RWPE2 (cell line): ENCODE measurements at places on chromosomes 3 and 15.

- peak; percentile 88 for DNase-seq
Measured at GRCh38 chr3:50600841-50601591, 10.6 kb downstream of the CISH start.

GRCh38 chr3:5390936-5391625 lies 203.6 kb downstream of the EDEM1 start:
- DNase-seq: no peak

GRCh38 chr15:29821416-29822099 lies 710 bp downstream of the TJP1 start:
- DNase-seq: peak; percentile 94

GRCh38 chr3:38002291-38002876 lies 11.8 kb downstream of the VILL start:
- DNase-seq: peak; percentile 34

GRCh38 chr3:6089780-6090179 lies 771.1 kb upstream of the GRM7 start:
- no peak for DNase-seq

- DNase-seq: peak; percentile 51
Measured at GRCh38 chr15:101152914-101153313, 98.9 kb downstream of the CHSY1 start.

DNA sequence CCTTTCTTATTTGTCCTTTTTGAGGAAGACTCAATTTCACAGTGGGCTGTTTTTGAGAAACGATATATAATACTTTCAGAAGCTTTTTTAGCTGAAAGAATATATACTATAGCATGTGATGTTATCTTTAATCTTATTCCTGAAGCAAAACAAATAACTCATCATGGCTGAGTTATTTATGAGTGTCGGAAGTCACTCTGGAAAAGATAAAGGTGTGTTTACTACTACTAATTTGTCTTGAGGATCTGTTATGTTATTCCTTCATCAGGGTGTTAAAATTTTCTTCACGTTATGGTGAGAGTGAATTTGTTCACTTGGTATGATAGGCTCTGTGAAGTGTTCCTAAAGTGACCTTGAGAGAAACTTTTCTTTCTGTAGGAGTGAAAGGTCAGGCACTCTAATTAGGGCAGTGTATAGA lies 4.7 kb downstream of the TCF12 start:
- no peak for DNase-seq

- DNase-seq: no peak
Measured at GRCh38 chr3:36991923-36992805, 767 bp downstream of the EPM2AIP1 start.

GRCh38 chr3:48426401-48426909 lies 3.4 kb downstream of the PLXNB1 start:
- no peak for DNase-seq

GRCh38 chr3:31848163-31848818 lies 132.8 kb downstream of the OSBPL10 start:
- DNase-seq: no peak

GRCh38 chr15:50176869-50177268 lies 5.1 kb upstream of the SLC27A2 start:
- DNase-seq: no peak

GRCh38 chr3:14353502-14353901 lies 48.9 kb upstream of the SLC6A6 start:
- DNase-seq: no peak

DNA sequence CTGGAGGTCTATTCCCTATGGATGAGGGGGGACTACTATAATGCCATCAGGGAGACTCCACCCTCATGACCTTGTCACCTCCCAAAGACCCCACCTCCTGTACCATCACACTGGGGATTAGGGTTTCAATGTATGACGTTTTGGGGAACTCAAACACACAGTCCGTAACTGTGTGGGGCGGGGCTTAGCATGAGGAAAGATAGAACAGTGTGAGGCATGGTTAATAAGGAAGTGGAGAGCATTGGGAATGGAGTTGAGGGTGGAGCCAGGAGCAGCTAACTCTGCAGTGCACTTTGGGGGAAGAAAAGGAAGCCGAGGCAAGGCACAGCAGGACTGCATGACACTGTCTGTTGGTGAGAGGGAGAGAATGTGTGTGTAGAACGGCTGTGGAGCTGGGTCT lies 90.9 kb upstream of the AGBL1 start:
- DNase-seq: no peak

DNA sequence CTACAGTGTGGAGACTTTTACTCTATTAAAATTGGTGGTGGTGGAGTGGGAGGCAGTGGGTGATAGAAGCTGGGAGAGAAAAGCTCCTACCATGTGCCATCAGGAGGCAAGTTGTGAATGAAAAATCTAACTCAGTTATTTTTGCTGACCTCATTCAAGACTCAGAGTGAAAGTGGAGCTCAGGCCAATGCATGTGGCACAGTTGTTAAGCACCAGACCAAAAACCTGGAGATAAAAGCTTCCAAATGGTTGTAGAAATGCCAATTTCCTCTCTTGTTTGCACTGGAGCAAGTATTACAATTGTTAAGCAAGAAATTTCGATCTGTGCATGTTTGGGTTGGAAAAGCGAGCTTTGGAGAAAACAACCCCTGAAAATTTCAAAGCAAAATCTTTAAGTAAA lies 81.5 kb upstream of the PRICKLE2 start:
- DNase-seq: no peak
